ENCODE measurements at places on chromosomes 16 and 17.
A peak's percentile ranks its signal among the peaks of the same experiment; 100 is the strongest.

DNA sequence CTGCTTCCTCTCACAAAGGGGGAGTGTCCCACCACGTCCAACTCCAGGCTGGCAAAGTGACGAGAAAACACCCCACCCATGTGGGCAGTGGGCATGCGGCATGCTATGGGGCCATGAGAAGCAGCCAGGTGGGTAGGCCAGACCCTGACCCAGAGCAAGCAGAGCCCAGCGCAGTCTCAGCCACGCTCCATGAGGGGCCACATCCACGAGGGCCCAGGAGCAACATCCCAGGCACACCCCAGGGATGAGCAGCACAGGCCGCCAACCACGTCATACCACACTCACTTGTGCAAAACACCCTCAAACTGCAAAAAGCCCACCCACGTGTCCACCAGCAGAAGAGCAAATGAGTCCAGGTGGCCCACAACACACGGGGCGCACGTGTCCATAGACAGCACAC, 117.0 kb downstream of the ZNF778 start:
- peak; percentile 42 for DNase-seq

DNA sequence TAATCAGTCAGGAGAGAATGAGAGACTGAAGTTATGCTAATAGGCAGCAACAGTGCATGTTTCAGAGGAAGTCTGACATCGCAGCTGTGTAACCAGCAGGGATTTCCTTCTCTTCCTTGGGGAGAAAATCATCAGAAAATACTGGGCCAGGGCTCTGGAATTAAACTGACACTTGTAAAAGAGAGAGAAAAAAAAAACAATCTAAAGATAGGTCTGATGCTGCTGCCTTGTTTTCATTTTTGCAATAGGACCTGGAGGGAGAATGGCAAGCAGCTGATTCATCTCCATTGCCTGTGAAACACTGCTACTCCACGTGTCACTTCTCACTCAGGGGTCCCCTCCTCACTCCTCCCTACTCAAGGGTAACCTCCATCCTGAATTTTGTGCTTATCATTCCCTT, 17.7 kb upstream of the CORO6 start:
- DNase-seq: no peak

DNA sequence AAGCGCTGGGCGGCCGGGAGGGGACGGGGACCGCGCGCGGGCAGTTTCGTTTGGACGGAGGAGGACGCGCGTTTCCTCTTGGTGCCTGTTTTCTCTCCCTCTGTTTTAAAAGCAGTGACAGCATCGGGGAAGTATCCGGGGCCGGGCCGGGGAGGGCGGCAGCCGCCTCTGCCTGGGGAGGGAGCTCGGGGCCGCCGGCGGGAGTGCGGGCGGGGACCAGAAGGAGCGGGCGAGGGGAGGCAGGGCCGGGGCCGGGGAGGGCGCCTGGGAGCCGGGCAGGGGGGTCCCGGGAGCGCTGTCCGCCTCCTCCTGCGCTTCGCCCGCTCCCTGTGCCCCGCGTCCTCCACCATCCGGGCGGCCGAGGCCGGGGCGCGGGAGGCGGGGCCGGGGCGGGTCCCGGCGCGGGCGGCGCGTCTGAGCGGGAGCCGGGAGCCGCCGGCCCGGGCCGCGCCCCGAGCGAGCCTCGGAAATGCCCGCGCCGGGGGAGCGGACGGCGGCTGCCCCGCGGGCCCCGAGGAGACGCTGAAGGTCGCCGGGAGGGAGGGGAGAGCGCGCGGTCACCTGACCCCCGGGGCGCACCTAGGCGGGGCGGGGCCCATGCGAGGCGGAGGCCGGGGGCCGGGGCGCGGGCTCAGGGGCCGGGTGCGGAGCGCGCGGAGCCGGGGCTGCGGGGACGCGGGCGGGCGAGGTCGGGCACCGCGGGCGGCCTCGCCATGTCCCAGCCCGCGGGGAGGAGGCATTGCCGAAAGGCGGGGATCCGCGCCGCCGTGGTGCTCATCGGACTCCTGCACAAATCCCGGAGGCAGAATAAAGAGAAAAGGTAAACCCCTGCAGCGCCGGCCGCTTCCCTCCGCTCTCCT, 57.3 kb downstream of the RAP1GAP2 start:
- peak; percentile 92 for DNase-seq

DNA sequence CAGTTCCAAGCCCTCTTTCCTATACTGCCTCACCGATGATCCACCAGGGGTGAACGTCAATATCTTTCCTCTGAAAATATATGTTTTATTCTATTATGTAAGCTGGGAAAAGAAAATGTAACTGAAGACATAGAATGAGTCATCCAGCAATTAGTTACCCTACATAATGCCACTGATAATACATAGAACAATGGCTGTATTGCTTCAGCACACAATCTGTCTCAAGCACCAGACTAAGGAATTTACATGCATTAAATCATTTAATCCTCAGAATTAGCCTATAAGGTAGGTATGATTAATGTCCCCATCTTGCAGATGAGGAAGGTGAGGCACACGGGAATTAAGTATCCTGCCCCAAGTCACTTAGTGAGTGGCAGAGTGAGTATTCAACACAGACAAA, 472.8 kb downstream of the TOX3 start:
- no peak for DNase-seq

DNA sequence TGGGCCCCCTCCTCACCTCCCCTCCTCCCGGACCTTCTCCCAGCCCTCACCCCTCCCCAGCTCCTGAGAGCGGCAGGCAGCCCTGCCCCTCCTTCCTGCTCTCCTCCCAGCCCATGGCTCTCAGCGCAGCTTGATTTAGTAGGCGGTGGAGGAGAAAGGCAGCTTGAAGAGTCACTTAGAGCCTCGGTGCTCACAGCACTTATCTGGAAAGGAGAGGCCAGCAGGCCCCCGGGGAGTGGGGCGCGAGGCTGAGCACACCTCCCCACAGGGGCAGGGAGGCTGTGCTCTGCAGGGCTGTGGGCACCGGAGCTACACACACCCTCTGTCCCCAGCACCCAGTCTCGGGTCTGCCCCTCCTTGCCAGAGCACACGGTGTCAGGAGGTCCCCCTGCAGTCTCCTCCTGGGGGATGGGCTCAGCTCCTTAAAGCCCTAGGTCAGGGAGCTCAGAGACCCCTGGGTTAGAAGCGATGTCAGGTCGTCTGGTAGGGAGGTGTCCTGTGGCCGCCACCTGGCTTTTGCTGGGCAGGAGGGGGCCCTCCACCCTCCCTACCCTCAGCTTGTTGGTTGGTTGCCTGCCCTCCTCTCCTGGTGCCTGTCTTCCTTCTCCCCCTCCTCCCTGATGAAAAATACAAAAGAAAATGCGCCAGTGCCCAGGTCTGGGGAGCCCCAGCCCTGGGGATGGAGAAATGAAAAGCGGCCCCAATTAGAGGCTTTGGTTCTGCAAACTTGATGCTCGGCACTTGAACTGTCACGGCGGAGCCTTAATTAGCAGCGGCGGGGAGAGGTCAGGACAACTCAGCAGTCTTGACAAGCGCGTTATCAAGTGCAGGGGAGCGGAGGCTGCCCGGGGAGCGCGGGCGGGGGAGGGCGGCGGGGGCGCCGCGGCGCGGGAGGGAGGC, 151.1 kb upstream of the GSE1 start:
- peak; percentile 88 for DNase-seq

GRCh38 chr16:17193566-17194100, 277.1 kb downstream of the XYLT1 start:
- DNase-seq: no peak

DNA sequence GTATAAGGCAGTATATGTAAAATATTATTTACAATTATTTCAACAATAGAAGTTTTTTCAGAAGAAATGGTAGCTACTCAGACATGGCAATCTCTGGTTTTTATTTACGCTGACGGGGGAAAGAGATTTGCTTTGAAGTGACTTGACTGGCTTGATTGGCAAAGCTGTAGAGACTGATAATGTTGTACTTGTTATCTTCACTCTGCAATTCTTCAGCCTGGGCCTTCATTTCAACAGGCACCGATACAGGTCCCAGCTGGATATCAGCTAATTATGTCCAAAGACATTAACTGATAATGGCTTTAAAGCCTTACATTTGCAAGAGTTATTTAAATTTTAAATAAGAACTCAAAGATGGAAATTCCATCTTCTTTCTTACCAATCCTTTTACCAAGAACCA, 151.4 kb upstream of the HS3ST3A1 start:
- no peak for DNase-seq

- no peak for DNase-seq
Measured at GRCh38 chr17:7982173-7982572, 20.2 kb upstream of the GUCY2D start.

DNA sequence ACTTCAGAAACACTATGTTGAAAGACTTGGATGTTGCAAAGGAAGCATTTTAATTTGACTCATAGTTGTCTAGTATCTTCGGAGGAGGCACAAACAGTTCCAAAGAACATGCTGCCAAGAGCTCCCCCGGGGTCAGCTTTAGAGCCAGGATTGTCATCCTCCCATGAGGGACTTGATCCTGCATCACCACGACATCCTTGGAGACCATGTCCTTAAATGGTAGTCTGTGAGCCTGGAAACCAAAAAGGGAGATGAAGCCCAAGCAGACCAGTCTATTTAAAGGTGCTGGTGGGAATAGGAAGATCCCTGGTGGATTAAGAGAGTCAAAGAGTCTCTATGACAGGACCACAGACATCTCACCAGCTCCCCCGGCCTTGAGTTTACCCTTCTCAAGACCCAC, 33.3 kb upstream of the DYNLRB2 start:
- no peak for DNase-seq

- no peak for DNase-seq
Measured at GRCh38 chr17:68210570-68211315, 37.1 kb upstream of the AMZ2 start.

DNA sequence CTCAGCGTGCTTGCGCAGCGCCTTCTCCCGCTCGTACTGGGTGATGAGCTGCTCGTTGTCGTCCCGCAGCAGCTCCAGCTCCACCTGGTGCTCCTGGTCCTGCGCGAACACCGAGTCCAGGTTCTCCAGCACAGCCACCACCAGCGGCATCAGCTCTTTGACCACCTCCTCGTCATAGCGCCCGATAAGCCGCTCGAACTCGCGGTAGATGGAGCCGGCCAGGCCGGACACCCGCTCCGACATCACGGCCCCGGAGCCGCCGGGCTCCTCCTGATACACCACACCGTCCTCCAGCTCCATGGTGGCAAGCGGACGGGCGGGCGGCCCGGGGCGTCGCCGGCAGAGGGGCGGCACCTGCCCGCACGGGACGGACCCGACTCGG, 320 bp downstream of the SPAG9 start:
- peak; percentile 63 for DNase-seq

DNA sequence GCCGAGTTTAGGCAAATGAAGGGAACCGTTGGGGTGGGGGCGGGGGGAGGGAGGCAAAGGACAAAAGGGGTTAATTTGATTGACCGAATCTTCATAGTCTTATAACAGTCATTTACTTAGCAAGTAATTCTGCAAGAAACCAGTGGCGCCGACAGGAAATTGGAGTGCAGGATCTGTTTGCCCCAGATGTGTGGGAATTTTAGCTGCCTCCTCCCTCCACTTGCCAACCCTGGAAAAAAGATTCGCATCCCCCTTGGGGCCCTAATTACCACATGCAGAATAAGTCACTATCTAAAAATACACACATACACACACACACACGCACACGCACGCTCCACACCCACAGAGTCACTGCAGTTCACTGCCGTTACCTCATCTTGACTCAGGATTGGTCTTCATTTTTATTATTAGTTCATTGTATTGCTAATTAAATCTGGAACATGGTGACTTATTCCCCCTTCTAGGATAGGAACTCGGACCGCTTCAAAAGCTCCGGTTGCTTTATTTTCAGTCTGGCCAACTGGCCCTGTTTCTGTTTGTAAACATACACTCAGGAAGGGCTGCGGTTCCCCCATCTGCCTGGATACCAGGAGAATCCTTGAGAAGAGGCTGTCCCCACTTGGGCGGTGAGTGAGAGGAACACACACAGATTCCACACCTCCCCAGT, 241.6 kb upstream of the SALL1 start:
- DNase-seq: no peak

GRCh38 chr16:49674351-49674851, 181.5 kb downstream of the ZNF423 start:
- no peak for DNase-seq

DNA sequence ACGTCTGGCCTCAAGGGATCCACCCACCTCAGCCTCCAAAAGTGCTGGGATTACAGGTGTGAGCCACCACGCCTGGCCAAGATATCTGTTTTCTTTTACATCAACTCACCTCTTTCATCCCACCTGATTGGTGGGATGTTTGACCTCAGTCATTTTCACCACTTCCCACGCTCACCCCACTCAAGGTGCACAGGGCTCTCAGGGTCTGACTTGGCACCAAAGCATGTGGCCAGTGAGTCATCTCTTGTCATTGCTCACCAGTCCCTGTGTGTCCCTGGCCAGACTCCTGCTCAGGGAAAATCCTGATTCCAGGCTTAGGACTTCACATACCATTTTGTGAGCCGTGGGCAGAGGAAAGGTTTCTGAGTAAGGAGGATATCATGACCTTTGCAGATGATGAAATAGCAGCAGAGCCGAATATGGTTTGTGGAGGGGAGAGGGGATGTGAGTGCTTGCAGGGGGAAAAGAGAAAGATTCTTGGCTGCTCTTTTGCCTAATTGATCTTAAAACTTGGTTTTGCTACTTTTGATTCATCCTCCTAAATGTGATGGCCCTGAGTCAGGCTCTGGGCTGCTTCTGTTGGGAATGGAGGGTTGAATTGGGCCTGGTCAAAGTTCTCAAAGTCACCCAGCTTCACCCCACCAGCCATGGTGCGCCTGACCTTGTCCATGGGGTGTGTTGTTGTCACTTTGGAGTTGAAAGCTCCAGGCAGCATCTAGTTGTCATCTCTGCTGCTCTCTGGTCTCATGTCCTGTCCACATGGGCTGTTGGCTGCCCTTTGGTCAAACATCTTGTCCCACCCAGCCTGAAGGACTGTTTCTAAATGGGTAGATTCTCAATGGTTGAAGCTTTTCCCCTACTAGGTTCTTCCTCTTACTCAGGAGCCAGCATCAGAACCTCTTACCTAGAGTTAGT, 6.0 kb upstream of the KCNH6 start:
- DNase-seq: no peak

DNA sequence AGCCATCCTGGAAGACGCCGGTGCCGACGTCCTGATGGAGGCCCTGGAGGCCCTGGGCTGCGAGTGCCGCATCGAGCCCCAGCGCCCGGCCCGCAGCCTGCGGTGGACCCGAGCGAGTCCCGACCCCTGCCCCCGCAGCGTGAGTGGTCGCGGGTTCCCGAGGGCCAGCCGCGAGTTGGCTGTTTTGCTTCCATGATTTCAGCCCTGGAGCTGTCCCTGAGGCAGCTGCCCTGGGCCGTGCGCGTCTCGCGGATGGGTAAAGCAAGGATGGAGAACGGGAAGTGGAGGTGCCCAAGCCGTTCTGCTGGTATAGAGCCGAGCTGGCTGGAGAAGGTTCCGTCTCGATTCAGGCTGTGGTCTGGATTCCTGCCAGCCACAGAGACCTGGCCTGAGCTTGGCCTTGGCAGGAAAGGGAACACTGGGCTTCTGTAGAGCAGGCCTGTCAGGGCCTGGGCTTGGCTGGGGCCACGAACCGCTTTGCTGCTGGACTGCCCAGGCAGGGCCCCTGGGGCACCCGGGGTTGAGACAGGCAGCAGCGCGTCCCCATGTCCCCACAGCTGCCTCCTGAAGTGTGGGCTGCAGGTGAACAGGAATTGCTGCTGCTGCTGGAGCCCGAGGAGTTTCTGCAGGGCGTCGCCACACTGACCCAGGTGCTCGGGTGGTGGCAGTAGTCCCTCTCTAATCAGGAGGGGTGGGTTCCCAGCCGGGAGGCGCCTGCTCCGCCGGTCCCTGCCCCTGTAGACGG, 941 bp upstream of the MRPS34 start:
- DNase-seq: no peak

Measured in upper lobe of left lung (tissue), 6 donors.